NCI-H2107 (cell line): ENCODE measurements at places on chromosomes 6 and 20.

DNA sequence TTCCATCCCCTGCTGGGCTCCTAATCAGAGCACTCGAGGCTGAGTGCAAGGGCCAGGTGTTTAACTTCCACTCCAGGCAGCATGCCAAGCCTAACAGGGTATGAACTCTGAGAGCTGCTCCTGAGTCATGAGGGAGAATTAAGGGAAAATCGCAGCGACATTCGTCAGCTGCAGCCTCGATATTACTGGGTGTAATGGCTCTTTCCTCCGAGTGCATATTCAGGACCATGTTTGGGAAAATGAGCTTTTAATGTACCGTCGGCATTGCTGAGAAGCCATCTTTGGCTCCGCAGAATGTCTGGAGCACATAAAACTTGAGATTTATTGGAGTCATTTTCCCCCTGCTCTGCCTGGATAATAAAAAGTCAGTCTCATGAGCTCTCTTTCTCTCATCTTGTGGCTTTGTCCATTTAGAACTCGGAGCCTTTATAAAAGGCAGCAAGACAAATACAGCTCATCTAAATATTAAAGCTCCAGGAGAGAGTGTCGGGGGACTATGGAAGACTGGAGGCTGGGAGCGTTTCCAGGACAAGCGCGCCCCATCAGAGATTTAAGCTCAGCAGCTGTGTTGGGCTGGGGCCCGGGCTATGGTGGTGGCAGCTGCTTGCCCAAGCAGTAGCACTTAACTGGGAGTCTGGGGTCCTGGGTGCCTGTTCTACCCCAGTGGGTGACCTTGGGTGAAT lies 103.7 kb downstream of the TOX2 start:
- DNase-seq: peak; percentile 87

- no peak for DNase-seq
Measured at GRCh38 chr20:59605601-59606364, 1.4 kb downstream of the PHACTR3 start.

DNA sequence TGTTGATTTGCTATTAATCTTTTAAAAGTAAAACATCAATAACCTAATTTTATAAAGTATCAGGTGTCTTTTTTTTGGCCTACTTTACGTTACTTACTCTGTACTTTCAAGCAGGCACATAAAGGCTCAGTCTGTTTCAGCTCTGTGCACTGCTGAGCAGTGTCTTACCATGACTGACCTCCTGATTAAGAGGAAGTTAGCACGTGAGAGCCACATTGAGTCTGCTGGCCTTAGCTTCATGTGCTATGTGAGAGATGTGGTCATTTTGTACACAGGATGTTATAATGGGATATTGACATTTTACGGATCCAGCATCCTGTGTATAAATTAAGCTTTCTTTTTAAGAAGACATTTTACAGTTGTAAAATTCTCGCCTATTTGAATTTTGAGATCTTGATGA lies 31.9 kb downstream of the ARID1B start:
- no peak for DNase-seq

GRCh38 chr6:1461207-1461606 lies 71.8 kb downstream of the FOXF2 start:
- no peak for DNase-seq

- no peak for DNase-seq
Measured at GRCh38 chr20:48999890-49000870, 45.9 kb upstream of the CSE1L start.

DNA sequence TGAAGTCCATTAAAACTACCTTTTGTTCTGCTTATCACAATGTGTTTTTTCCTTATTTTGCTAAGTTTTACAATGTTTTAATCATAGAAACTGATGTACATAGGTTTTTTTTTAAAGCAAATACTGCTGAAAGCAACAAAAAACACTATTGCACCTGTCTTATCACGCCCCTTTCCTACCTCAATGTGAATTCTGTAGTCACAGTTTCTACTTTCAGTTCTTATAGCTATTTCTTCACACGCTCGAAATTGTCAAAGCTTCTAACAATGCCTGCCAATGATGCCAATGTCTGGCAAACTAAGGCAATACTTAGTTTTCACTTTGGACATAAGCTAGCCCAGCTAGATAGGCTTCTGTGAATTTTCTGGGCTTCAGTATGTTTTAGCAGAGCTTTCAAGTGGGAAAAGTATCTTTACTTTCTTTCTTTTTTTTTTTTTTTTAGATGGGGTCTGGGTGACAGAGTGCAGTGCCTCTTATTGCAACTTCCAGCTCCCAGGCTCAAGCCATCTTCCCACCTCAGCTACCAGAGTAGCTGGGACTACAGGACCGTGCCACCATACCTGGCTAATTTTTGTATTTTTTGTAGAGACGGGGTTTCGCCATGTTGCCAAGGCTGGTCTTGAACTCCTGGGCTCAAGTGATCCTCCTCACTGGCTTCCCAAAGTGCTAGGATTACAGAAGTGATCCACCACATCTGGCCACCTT lies 85.5 kb upstream of the HTR1B start:
- DNase-seq: no peak

DNA sequence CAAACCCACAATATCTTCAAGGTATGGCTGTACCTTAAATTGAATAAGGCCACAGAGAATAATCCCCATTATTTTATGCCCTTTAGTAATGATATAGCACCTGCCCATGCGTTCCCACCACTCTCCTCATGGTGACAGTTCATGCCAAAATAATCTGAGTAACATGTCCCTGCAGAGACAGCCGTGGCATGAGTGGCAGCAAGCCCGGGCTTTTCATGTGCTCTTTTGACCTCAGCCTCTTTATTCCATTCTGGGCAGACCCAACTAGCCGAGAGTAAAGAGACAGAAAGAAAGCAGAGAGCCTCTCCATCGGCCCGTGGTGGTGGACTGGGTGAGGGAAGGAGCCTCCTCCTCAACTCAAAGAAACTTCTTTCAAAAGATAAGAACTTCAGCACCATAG lies 19.9 kb upstream of the POPDC3 start:
- no peak for DNase-seq

DNA sequence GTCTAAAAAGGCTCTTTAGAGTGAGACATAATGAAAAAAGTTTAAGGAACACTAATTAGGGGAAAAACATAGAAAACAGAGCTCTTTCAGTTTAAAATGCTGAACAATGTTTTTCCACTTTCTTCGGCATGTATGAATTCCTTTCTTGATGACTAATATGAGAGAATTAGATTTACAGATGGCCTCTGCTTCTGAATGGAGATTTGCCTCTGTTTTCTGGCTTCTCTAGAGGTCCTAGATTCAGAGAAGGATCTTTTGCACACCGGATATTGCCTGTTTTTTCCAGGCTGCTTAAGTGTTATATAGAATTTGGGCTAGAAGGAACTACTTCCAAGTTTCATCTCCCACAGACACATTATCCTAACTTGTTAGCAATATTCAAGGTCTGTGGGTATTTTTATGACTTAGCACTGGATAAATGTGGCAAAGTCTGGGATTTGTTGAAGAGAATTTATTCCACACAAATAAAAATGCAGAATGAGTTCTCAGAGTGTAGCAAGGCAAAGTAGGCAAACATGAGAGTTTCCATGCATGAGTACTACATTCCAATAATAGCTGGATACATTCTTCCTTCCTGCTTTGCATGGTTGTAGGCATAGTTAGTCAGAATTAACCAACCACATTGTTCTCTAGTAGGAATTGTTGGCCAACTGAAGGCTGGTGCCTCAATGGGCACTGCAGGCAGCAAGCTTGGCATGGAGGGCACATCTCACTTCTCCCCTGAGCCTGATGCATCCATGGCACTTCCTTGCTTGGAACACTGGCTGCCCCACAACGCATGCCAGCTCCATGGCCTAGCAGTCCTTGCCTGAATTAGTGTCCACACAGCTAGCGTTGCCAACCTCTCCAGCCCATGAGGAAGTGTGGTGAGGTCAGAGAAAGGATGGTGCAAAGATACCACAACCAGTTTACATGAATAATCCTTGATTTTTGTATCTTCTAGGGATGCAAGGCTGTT lies 224.2 kb downstream of the CLIC5 start:
- DNase-seq: no peak

- no peak for DNase-seq
Measured at GRCh38 chr20:33789109-33789857, 21.9 kb upstream of the CHMP4B start.

GRCh38 chr20:53044296-53044695 lies 72.1 kb downstream of the TSHZ2 start:
- DNase-seq: no peak

- no peak for DNase-seq
Measured at GRCh38 chr20:58701431-58702160, 9.0 kb downstream of the NPEPL1 start.

DNA sequence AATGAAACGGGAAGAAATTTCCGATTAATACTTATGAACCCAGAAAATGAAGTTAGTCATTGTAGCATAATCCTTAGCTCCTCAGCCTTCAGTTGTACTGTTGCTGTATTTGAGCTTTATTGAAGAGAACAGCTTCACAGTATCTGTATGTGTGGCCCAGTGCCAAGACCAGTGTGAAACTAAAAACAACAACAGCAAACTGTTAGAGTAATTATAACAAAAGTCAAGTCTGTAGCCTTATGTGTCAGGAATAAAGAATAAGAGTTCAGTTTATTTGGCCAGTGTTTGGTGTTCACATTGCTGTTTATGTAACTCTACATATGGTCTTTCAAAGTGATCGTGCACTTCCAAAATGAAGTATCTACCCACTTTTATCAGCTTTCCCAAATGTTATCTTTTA lies 70.9 kb downstream of the ARID1B start:
- DNase-seq: no peak

DNA sequence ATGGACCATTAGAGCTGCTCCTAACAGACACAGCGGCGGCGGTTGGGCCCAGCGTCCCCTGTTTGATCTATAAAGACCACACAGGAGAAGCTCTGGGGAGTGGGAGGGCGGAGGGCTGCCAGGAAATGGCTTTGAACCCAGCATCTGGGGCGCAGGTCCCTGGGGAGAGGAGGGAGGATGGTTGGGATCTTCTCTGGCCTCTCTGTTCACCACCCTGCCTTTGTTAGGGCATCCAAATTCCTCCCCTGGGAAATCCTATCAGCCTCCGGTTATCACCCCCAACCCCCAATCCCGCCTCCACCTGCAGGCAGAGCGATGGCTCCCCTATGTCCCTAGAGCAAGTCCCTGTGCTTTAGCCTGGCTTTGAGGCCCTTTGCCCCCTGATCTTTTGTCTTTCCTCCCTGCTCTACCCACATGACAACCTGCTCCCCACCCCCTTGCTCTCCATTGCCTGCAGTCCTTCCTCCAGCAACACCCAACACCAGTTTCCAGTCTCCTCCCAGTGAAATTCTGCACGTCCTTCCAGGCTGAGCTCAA lies 7.1 kb downstream of the XKR7 start:
- no peak for DNase-seq
